ENCODE measurements at places on chromosomes 11 and 22.

- peaks cover 36% of the 10 kb centered on the region for H3K4me1 ChIP-seq
- H3K27ac ChIP-seq: no peak overlapping the region
- no peak for DNase-seq
- H3K4me3 ChIP-seq: no peak overlapping the region
- H3K27me3 ChIP-seq: peaks cover 4% of the 10 kb centered on the region
Observed at GRCh38 chr11:122750049-122750448, 88.3 kb upstream of the CRTAM start.

DNA sequence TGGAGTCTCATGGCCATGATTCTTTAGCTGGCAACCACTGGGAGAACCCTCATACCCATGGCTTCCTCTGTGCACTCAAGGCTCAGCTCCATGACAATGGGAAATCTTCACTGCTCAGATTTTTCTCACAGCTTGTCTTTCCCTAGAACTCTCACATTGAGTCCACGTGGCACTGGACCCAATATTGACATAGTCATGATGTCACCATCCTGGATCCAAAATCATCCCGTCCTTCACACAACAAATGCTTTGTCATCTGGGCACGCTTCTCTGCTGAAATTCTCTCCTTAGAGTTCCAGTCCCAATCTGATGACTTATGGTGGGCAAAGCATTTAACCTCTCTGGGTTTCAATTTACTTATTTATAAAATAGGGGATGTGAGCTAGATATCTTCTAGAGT is 37.7 kb upstream of the CD44 start:
- no peak overlapping the region for H3K27ac ChIP-seq
- H3K36me3 ChIP-seq: no peaks in the 10 kb centered on the region
- H3K27me3 ChIP-seq: no peaks in the 10 kb centered on the region
- H3K4me3 ChIP-seq: no peak overlapping the region

- no peak overlapping the region for H3K4me3 ChIP-seq
- H3K4me1 ChIP-seq: peaks cover 8% of the 10 kb centered on the region
- H3K27me3 ChIP-seq: no peaks in the 10 kb centered on the region
- peaks cover 4% of the 10 kb centered on the region for H3K36me3 ChIP-seq
- no peak for DNase-seq
Observed at GRCh38 chr11:125627236-125627910, 2.4 kb downstream of the CHEK1 start.

GRCh38 chr11:71279916-71280645 is 27.7 kb upstream of the SHANK2 start:
- H3K36me3 ChIP-seq: no peaks in the 10 kb centered on the region
- H3K27ac ChIP-seq: no peak overlapping the region
- H3K27me3 ChIP-seq: peaks cover 9% of the 10 kb centered on the region
- H3K4me3 ChIP-seq: no peak overlapping the region
- no peak for DNase-seq

DNA sequence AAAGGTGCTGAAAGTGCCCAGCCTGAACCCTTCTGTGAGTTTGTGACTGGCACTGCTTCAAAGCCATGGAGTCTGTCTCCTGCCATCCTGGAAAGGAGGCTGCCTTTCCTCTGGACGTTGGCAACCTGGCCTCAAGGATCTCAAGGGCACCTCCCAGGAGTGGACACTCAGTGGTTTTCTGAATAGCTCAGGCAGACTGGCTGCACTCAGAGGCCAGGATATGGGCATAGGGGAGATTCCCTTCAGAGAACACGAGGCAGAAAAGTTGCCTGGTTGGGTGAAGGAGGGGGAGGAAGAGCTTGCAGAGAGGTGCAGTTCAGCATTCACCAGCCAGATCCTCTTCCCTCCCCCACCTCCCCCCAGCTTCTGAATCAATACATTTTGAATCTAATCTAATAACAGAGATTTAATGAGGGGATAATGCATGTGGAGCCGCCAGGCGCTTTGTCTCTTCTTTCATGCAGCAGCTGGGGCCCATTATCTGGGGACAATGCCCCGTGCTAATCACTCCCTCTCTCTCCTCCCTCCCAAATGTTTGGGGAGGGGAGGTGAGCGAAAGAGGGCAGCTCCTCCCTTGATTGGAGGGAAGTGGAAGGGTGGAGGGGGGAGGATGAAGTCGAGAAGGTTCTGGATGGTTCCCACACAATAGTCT is 17.7 kb downstream of the HTR3A start:
- H3K36me3 ChIP-seq: no peaks in the 10 kb centered on the region
- H3K27ac ChIP-seq: no peak overlapping the region
- peaks cover 3% of the 10 kb centered on the region for H3K27me3 ChIP-seq
- no peak for DNase-seq
- no peak overlapping the region for H3K4me3 ChIP-seq

DNA sequence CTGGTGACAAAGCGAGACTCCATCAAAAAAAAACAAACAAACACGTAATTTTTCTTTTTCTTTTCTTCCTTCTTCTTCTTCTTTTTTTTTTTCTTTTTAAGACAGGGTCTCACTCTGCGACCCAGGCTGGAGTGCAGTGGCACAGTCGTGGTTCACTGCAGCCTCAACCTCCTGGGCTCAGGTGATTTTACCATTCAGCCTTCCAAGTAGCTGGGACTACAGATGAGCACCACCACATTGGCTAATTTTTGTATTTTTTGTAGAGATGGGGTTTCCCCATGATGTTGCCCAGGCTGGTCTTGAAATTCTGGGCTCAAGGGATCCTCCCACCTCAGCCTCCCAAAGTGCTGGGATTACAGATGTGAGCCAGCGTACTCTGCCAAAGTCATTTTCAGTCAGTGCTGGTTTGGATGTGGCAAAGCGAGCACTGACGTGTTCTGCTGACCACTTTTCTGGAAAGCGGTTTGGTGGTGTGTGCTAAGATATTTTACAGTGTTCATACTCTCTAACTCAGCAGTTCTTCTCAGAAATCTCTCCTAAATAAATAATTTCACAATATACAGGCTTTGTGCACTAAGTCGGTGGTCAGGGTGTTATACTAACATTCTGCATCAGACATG is 10.7 kb downstream of the FAM118A start:
- H3K36me3 ChIP-seq: peaks cover 29% of the 10 kb centered on the region
- no peak overlapping the region for H3K4me3 ChIP-seq
- no peaks in the 10 kb centered on the region for H3K27me3 ChIP-seq
- peak; percentile 48 for DNase-seq

DNA sequence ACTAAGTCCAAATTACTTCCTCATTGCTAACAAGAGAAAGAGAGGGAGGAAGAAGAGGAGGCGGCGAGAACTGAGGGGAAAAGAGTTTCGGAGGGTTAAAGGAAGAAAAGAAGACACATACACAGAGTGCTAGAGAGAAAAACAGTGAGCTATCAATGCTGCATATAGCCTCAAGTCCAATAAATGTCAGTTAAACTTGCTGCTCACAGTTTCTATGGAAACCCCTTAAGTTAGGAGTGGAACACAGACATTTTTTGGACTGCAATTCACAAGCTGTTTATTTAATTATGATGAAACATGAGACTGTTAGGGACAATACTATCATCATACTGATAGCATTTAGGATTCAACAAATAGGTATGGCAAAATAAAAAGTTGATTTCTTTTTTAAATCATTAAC is 1320.4 kb downstream of the LRRC4C start:
- H3K4me1 ChIP-seq: no peaks in the 10 kb centered on the region
- H3K36me3 ChIP-seq: no peaks in the 10 kb centered on the region
- no peaks in the 10 kb centered on the region for H3K27me3 ChIP-seq
- DNase-seq: peak; percentile 74
- H3K4me3 ChIP-seq: no peak overlapping the region

DNA sequence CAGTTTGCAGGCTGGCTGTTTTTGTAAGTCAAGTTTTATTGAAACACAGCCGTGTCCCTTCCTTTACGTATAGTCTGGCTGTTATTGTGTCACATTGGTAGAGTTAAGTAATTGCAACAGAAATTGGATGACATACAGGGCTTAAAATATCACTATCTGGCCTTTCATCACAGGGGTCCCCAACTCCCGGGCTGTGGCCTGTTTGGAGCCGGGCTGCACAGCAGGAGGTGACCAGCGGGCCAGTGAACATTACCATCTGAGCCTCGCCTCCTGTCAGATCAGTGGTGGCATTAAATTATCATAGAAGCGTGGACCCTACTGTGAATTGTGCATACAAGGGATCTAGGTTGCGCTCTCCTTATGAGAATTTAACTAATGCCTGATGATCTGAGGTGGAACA is 31.7 kb downstream of the EXT2 start:
- H3K4me1 ChIP-seq: no peaks in the 10 kb centered on the region
- H3K27ac ChIP-seq: no peak overlapping the region
- H3K36me3 ChIP-seq: peaks cover 63% of the 10 kb centered on the region
- no peak overlapping the region for H3K4me3 ChIP-seq

DNA sequence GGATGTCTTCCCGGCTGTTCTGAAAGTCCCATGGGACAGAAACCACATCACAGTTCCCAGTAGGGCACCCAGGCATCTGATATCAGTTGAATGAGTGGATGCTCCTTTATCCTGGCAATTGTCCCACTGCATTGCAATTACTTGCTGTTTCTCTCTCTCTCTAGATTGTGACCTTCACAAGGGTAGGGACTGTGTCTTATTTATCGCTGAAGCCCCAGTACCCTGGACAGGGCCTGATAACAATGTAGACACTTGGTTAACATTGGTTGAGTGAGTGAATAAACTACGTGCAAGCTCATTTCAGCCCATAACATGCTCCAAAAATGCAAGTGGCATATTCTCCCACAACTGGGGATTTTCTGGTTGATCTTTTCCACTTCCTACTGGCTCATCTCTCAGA is 193.7 kb upstream of the NARS2 start:
- H3K4me3 ChIP-seq: no peak overlapping the region
- H3K27me3 ChIP-seq: no peaks in the 10 kb centered on the region
- peaks cover 8% of the 10 kb centered on the region for H3K36me3 ChIP-seq
- DNase-seq: no peak
- H3K4me1 ChIP-seq: peaks cover 5% of the 10 kb centered on the region

GRCh38 chr11:105206633-105207032 is 67.1 kb upstream of the CARD18 start:
- no peaks in the 10 kb centered on the region for H3K27me3 ChIP-seq
- no peak overlapping the region for H3K4me3 ChIP-seq
- no peaks in the 10 kb centered on the region for H3K4me1 ChIP-seq

GRCh38 chr11:56764976-56765375 is 16.5 kb upstream of the OR9G4 start:
- H3K4me1 ChIP-seq: no peaks in the 10 kb centered on the region
- H3K4me3 ChIP-seq: no peak overlapping the region
- no peak for DNase-seq
- no peak overlapping the region for H3K27ac ChIP-seq
- no peaks in the 10 kb centered on the region for H3K36me3 ChIP-seq
- H3K27me3 ChIP-seq: no peaks in the 10 kb centered on the region

DNA sequence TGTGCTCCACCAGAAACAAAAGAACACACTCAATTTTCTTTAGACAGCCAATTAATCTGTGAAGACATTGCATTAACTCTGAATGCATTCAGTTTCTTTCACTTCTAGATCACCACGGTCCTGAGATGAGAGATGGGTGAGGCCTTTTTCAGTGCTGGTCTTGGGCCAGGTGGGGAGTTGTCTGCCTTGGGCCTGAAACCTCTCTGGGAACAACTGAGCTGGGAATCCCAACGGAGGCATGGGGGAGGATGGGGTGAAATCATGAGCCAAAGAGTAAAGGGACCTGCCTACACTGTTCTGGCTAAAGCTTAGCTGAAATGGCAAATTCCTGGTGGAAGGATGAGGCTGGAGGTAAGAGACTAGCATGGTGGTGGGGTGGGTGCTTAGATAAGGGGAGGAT is 353.5 kb upstream of the B3GAT1 start:
- H3K36me3 ChIP-seq: no peaks in the 10 kb centered on the region
- no peaks in the 10 kb centered on the region for H3K4me1 ChIP-seq
- H3K27ac ChIP-seq: no peak overlapping the region

- no peak for DNase-seq
- H3K27ac ChIP-seq: no peak overlapping the region
- H3K4me3 ChIP-seq: no peak overlapping the region
- no peaks in the 10 kb centered on the region for H3K4me1 ChIP-seq
- no peaks in the 10 kb centered on the region for H3K27me3 ChIP-seq
- H3K36me3 ChIP-seq: no peaks in the 10 kb centered on the region
Observed at GRCh38 chr11:58775066-58775708, 43.4 kb upstream of the GLYAT start.

DNA sequence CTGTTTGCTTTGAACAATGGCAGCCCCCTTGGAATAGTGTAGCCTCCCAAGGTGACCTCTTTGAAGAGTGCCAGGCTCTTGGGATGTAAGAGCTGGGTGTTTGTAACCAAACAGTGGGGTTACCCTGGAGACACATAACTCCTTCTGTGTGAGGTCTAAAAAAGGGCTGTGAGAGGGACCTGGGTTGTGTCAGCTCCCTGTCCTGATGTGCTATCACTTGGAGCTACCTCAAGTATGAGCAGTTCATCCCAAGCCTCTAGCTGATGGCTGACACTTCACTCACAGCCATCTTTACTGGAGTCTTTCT is 40.2 kb downstream of the TSPAN18 start:
- H3K27me3 ChIP-seq: no peaks in the 10 kb centered on the region
- H3K4me3 ChIP-seq: no peak overlapping the region
- H3K4me1 ChIP-seq: peaks cover 24% of the 10 kb centered on the region
- H3K36me3 ChIP-seq: peaks cover 12% of the 10 kb centered on the region
- DNase-seq: no peak

DNA sequence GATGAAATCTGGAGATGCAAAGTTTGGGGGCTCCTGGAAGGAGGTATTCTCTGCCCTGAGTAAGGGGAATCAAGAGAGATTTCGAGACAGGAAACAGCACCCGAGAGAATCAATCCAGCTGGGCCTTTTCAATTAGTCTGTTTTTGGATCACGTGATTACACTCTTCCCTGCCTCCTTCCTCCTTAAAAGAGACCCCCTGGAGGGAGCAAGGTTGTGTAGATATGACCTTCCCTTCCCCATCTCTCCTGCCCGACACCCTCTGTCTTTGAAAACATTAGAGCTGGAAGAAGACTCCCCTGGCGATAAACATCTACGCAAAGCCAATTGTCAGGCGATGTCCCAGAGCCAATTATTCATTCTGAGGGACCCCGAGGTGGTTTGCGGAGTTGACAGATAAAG is 407.9 kb downstream of the MIAT start:
- no peak for DNase-seq
- no peaks in the 10 kb centered on the region for H3K4me1 ChIP-seq
- no peaks in the 10 kb centered on the region for H3K36me3 ChIP-seq
- no peak overlapping the region for H3K4me3 ChIP-seq
- no peak overlapping the region for H3K27ac ChIP-seq

DNA sequence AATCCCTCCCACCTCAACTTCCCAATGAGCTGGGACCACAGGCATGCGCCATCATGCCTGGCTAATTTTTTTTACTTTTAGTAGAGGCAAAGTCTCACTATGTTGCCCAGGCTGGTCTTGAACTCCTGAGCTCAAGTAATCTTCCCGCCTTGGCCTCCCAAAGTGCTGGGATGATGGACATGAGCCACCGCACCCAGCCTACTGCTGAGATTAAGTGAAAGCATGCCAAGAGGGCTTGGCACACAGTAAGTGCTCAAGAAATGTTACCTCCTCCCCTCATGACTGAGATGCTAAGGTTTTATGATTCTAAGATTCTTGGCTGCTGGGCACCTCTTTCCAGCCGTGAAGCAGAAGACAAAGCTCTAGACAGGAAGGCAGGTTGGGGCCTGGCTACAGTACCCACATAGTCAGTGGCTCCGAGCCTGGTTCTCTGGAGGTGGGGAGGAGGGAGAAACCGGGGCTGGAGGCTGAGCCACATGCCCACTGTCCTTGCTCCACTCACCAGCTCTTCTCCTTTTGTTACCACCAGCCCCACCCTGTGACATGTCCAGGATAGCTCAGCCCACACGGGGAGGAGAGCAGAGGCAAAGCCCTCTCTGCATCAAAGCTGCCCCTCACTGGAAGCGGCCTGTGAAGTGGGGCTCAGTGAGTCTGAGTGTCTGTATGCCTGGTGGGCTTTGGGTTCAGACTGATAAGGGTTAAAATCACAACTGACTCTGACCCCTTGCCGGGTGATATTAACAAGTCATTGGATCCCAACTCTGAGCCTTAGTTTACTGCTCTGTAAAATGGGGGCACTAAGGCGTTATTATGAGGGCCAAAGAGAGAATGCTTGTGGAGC is 12.9 kb downstream of the ARHGEF17 start:
- peaks cover 72% of the 10 kb centered on the region for H3K4me1 ChIP-seq
- no peak for DNase-seq
- H3K27ac ChIP-seq: peak overlapping the region; percentile 87
- no peaks in the 10 kb centered on the region for H3K27me3 ChIP-seq
- H3K4me3 ChIP-seq: no peak overlapping the region
